Bronchial epithelial cell (primary cell): ENCODE measurements at places on chromosomes 3 and 15.

DNA sequence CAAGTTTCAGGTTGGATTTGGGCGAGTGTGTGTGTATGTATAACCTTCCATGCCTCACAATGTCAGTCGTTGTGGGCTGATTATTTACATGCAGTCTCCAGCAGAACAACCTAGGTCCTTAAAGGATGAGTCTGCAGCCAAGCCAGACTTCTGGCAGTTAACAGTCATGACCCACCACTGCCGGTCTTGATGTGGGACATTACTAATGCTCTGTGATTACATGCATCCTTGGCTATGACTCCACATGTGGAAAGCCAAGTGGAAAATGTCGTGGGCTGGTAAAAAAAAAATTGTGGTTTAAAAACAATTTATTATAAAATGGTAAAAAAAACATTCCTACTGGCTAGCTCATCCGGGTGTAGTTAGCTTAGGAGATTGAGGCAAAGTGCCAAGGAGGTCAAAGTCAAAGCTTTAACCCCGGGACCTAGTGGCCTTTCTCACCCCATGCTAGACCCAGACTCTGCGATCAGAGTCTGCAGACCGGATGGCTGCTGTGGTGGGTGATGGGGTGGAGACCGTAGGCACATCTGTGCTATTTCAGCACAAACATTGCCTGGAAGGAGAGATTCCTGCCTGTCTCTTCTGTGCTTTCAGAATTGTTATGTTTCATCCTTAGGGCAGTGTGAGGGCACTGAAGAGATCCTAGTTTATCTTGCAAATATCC is 6.8 kb downstream of the RARRES1 start:
- DNase-seq: peak; percentile 86

DNA sequence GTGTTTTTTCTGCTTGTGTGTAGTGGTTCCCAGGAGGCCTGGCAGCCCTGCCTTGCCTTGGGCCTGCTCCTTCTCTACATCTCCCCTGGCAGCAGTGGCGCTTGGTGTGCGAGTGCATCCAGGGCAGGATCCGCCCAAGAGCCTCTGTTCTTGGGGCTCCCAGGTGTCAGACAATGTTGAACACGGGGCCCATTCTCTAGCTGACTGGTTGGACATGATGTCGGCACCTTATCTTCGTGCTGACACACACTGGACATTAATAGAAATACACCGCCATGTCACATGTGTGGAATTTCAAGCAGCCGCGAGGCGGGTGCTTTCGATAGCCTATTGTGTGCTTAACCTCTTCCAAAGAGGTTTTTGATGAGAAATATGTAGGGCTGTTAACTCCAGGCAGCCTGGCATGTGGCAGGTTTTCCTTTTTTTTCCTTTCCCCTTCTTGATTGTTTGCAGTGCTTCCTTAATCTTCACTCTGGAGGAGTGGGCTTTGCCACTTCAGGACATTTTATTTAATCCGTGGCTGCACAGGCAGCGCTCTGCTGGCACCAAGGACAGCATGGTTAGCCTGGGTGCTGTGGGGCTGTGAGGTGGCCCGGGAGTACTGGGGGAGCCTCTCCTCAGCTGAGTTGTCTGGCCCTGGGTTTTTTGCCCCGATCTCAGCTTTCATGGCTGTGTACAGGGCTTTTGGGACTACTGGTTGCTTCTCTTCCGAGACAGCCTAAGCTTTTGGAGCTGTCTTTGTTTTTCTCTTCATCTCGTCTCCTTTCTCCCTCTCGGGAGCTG is 42.5 kb downstream of the CHCHD6 start:
- peak; percentile 71 for DNase-seq

DNA sequence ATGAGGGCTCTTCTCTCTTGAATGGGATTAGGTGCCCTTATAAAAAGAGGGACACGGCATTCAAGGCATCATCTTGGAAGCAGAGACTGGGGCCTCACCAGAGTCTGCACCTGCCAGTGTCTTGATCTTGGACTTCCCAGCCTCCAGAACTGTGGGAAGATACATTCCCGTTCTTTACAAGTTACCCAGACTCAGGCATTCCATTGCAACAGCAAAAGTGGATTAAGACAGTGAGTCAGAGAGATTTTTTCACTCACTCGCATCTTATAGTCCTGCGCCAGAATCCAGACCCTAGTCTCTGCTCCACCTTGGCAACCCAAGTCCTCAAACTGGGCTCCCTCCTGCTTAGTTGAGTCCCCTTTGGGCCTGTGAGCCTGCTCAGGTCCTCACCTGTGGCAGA is 2.7 kb downstream of the LCTL start:
- no peak for DNase-seq

DNA sequence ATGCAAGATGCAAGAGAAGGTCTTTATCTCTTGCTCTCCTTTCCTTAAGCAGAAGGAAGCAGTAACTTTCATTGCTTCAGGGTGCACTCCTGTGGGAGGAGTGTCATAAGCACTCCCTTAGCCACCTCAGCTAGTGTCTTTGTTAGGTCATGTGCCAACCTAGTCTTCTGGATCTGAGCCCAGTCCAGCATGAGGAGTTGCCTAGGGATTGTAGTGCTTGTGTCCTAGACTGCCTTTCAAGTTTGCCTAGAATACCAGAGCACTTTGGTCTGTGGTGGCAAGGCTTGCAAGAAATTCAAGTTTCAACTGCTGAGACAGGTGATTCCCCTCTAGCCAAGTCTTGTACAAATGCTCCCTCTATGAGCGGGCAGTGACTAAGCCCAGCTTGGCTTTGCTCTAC is 633.6 kb downstream of the ZNF385D start:
- peak; percentile 75 for DNase-seq

GRCh38 chr15:92805080-92805690 is 94.9 kb upstream of the CHD2 start:
- DNase-seq: peak; percentile 43
